ENCODE measurements at places on chromosomes 12 and 14. TPM values are rescaled to one million over a fixed set of nuclear protein-coding genes. Genes with fewer than 3 reads are reported as not detected.

SIRT4 gene
- 1.4 TPM for polyA plus RNA-seq

DNA sequence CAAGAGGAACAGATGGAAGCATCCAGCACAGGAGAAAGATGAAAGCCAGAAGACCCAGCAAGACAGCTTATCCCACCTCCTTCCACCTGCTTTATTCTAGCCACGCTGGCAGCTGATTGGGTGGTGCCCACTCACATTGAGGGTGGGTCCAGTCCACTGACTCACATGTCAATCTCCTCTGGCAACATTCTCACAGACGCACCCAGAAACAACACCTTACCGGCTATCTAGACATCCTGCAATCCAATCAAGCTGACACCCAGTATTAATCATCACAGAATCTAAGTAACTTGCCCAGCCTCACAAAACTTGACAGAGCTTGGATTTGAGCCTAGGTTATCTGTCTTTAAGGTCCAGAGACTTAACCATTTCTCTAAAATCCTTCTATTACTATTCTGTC, 208.9 kb downstream of the PAH start:
- no peak overlapping the region for H3K27ac ChIP-seq
- H3K27me3 ChIP-seq: no peaks in the 10 kb centered on the region
- H3K4me3 ChIP-seq: no peak overlapping the region

TROAP gene
- polyA plus RNA-seq: 4.8 TPM

DNA sequence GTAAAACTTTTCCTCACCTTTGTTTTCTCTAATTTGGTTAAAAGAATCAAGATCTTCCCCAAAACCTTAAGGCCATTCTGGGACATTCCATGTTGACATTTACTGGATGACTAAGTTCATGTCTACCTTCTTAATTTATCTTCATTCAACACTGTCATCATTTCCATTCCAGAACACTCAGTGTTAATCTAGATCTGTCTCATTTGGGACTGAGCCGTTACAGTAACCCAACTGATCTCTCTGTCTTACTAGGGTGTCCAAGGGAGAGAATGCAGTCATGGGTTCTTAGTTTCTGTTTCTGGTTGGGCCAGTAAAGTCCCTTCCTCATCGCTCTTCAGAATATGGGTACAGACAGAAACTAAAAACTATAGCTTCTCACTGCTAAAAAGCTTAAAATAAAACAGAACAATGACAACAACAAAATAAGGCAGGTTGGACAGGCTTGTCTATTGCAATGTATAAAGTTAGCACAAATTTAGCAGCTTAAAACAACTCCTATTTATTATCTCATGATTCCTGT, 144.8 kb downstream of the ASCL1 start:
- no peak overlapping the region for H3K4me3 ChIP-seq
- no peak for DNase-seq
- H3K36me3 ChIP-seq: no peaks in the 10 kb centered on the region
- H3K4me1 ChIP-seq: no peaks in the 10 kb centered on the region
- no peak overlapping the region for H3K27ac ChIP-seq
- H3K27me3 ChIP-seq: no peaks in the 10 kb centered on the region

DNA sequence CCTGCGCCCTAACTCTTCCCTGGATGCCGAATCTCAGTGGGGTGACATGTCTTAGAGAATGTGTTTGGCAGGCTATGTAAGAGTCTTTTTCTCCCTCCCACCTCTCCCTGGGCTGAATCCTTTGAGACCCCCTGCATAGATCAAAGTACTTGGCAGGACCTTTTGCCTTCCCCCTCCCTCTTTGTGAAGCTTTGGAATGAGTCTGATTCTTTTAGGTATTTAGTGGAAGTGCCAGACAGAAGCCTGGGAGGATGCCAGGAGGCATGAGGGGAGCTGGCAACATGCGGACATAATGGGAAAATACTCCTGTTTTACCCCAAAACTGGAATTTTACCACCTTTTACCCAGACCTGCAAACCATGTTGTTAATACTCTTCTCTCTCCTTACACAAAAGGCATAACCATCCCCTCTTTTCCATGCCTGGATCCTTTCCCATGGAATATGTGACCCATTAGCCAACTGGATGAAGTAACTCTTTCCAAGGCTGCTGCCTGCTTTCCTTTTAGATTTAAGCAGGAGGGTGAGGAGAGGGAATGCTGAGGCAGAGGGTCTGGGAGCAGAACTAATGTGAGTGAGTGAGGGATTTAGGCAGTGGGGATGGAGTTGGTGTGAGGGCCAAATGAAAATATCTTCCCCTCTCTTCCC, 41.7 kb downstream of the TTLL5 start:
- no peaks in the 10 kb centered on the region for H3K27me3 ChIP-seq
- peak overlapping the region; percentile 1 for H3K27ac ChIP-seq
- no peak overlapping the region for H3K4me3 ChIP-seq
- H3K36me3 ChIP-seq: no peaks in the 10 kb centered on the region
- H3K4me1 ChIP-seq: no peaks in the 10 kb centered on the region

NPFF gene
- polyA plus RNA-seq: 1.3 TPM

CMTM5 gene
- polyA plus RNA-seq: 4.1 TPM

- H3K27ac ChIP-seq: no peak overlapping the region
- no peaks in the 10 kb centered on the region for H3K4me1 ChIP-seq
Observed at GRCh38 chr12:31272607-31273225, 53.2 kb downstream of the SINHCAF start.

KRT82 gene
- polyA plus RNA-seq: not detected

GRCh38 chr14:67674480-67675218, at the start of gene VTI1B:
Gene VTI1B (minus strand): TSS chr14:67674632. CDS start chr14:67674489, 143 bp downstream.
- no peaks in the 10 kb centered on the region for H3K27me3 ChIP-seq
- peak within 1 kb of the TSS; percentile 89 for H3K4me3 ChIP-seq
- H3K36me3 ChIP-seq: peaks cover 24% of the 10 kb centered on the region
- peak; percentile 96 for DNase-seq

DNA sequence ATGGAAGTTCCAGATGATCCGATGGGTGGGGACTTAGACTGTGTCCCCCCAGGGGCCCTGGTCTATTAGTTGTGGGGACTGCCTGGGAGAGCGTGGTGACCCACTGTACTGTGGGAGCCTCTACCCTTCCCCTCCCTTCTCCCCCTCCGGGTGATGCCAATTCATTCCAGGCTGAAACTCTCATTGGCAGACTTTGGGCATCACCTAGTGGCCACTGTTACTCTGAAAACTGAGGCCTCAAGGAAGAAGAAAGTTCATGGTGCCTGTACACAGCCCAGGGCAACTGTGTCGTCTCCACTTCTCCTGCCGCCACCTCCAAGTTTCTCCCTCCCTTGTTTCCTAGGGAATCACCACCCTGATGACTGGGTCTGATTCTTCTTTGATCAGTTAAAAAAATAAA, 173.6 kb upstream of the ALG10B start:
- no peak for DNase-seq
- no peak overlapping the region for H3K4me3 ChIP-seq
- H3K27me3 ChIP-seq: peaks cover 5% of the 10 kb centered on the region
- no peaks in the 10 kb centered on the region for H3K36me3 ChIP-seq

GRCh38 chr14:20732979-20733635, 12.6 kb upstream of the EDDM3A start:
- H3K27ac ChIP-seq: peak overlapping the region; percentile 75
- no peaks in the 10 kb centered on the region for H3K36me3 ChIP-seq
- no peaks in the 10 kb centered on the region for H3K27me3 ChIP-seq
- DNase-seq: no peak
- no peaks in the 10 kb centered on the region for H3K4me1 ChIP-seq

GRCh38 chr12:33817713-33818112, 204.6 kb upstream of the ALG10 start:
- H3K4me1 ChIP-seq: no peaks in the 10 kb centered on the region
- H3K27ac ChIP-seq: no peak overlapping the region
- no peaks in the 10 kb centered on the region for H3K27me3 ChIP-seq
- DNase-seq: no peak
- no peaks in the 10 kb centered on the region for H3K36me3 ChIP-seq

GRCh38 chr14:59728304-59728703, 142.3 kb downstream of the RTN1 start:
- H3K27me3 ChIP-seq: no peaks in the 10 kb centered on the region
- no peak for DNase-seq
- no peak overlapping the region for H3K4me3 ChIP-seq
- H3K36me3 ChIP-seq: peaks cover 7% of the 10 kb centered on the region
- H3K27ac ChIP-seq: no peak overlapping the region

DNA sequence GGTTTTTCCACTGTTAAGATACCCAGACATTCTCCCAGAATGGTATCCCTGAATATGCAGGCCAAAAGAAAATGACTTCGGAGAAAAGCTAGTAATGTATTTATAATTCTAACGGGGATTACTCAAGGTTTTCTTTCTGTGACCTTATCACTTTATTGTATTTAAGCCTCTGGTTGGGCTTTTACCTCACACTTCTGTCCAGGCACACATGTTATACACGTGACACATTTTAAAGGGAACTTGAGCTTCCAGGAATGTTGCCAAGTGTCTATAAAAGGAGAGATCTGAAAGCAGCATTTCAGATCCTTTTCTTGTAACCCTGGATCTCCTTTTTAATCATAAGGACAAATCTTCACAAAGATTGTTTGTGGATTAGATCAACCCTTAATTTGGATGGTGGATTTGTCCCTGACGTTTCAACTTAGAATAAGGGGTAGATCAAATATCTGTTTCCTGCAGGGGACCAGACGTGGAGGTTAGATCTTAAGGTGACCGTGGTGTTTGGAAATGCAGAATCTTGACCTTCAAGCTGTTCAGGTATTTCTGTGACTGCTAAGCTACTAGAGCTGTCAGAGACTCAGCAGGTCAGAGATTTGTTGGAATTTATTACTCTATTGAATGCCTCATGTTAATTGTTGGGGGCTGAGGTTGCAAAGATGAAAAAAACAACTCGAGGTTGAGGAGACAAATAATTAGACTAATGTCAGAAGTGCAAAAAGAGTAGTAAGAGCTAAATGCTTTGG, 1.5 kb downstream of the CIPC start:
- H3K27me3 ChIP-seq: no peaks in the 10 kb centered on the region
- peak overlapping the region; percentile 79 for H3K4me3 ChIP-seq
- no peak for DNase-seq
- no peaks in the 10 kb centered on the region for H3K36me3 ChIP-seq
- H3K4me1 ChIP-seq: peaks cover 35% of the 10 kb centered on the region
- H3K27ac ChIP-seq: peak overlapping the region; percentile 96

DNA sequence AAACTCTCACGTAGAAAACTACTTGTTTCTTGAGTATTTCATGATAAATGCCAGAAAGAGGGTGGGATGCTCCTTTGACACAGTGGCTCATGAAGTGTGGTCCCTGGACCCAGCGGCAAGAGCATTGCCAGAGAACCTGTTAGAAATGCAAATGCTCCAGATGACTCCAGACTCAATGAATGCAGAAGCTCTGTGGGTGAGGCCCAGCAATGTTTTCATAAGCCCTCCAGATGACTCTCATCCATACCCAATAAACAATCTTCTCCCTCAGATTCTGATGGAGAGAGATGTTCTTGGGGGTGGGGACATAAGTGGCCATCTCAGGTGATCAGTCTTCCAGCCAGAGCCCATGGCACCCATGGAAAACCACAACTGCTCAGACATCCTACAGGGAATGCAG, 88.9 kb downstream of the SMOC1 start:
- no peak for DNase-seq
- no peak overlapping the region for H3K27ac ChIP-seq
- H3K36me3 ChIP-seq: no peaks in the 10 kb centered on the region
- no peak overlapping the region for H3K4me3 ChIP-seq
- no peaks in the 10 kb centered on the region for H3K27me3 ChIP-seq

FBLN5 gene
- 26.4 TPM for polyA plus RNA-seq

DNA sequence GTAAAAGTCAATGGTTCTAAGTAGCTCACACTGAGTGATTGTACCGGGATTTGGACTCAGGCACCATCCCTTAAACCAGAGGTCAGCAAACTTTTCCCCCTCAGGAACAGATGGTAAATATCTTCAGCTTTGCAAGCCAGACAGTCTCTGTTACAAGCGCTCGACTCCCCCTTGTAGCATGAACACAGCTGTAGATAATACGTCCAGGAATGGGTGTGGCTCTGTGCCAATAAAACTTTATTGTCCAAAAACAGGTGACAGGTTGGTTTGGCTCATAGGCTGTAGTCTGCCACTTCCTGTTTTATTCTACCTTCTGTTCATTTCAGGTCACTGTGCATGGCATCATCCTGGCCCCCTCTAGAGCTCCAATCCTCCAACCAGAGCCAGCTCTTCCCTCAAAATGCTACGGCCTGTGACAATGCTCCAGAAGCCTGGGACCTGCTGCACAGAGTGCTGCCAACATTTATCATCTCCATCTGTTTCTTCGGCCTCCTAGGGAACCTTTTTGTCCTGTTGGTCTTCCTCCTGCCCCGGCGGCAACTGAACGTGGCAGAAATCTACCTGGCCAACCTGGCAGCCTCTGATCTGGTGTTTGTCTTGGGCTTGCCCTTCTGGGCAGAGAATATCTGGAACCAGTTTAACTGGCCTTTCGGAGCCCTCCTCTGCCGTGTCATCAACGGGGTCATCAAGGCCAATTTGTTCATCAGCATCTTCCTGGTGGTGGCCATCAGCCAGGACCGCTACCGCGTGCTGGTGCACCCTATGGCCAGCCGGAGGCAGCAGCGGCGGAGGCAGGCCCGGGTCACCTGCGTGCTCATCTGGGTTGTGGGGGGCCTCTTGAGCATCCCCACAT, 7.6 kb downstream of the BDKRB1 start:
- H3K27ac ChIP-seq: no peak overlapping the region
- no peaks in the 10 kb centered on the region for H3K4me1 ChIP-seq
- H3K27me3 ChIP-seq: no peaks in the 10 kb centered on the region
- DNase-seq: no peak

DNA sequence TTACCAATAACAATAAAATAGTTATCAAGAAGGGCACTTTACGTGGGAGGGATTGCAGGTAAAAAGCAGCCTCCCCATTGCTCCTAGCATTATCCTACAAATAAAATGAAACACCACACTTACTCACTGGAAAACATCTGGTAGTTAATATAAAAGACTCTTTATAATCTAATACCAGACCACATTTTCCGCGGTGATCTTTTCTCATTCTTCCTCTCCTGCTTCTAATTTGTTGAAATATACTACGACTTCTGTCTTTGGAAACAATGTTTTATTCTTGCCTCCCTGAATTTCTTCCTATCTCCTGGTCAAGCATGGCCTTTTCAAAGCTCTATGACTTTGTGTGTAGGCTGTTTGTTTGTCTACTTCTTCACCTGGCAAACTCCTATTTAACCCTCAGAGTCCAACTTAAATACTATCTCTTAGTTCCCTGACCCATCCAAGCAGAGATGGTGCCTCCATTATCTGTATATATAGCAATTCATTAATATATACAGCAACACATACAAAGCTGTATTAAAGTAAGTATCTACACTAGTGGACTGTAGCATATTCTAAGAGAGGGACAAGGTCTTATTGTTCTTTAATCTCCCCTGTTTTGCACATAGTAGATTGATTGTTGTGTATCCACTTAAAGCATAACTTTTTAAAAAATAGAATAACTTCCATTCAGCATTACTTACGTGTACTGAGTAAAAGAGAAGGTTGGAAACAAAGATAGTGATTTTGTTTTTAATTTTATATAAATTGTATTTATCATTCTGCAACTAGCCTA, 228.3 kb downstream of the CEP128 start:
- H3K27ac ChIP-seq: no peak overlapping the region
- H3K27me3 ChIP-seq: no peaks in the 10 kb centered on the region
- H3K4me1 ChIP-seq: no peaks in the 10 kb centered on the region

PTHLH gene
- 0.45 TPM for polyA plus RNA-seq

LALBA gene
- not detected for polyA plus RNA-seq
